ENCODE measurements at places on chromosomes 7 and 10.
A peak's percentile ranks its signal among the peaks of the same experiment; 100 is the strongest.

GRCh38 chr7:21028599-21028998 lies 241.9 kb upstream of the SP8 start:
- DNase-seq: no peak

- DNase-seq: no peak
Measured at GRCh38 chr7:94314413-94315410, 80.0 kb upstream of the COL1A2 start.

- DNase-seq: no peak
Measured at GRCh38 chr10:47160261-47160908, 139.6 kb upstream of the GDF10 start.

GRCh38 chr10:6543431-6544005 lies 36.6 kb downstream of the PRKCQ start:
- no peak for DNase-seq

DNA sequence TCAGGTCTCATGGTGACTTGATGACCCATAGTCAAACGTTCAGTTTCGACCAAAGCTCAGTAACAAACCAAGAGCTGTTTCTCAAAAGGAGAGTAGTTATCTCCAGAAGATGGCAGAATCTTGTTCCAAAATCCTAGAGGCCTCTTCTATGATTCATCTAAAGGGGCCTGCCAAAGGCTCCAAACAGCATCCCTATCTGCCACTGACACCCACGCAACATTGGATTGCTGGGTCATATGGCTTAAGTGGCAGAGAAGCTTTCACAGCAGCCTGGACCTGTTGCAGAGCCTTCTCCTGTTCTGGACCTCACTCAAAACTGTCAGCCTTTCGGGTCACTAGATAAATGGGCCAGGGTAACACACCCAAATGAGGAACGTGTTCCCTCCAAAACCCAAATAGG lies 54.0 kb upstream of the LRRC18 start:
- no peak for DNase-seq

DNA sequence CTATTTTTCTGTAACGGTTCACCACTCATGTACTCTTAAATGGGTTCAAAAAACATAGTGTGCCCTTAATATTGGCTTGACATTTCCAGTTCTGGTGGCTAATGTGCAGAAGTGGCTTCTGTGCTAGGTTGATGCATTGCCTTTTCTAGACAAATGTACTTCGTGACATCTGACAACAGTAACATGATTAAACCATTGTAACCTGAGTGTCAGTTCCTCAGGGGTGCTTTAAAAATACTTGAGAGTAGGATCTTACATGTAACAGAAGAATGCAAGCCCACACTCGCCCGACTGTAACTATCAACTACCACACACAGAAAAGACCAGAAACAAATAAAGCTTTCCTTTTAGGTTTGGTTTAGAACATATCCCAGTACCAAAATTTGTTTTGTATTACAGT lies 393.4 kb upstream of the NFE2L3 start:
- no peak for DNase-seq

GRCh38 chr10:1596482-1597099 lies 140.7 kb downstream of the ADARB2 start:
- DNase-seq: no peak

DNA sequence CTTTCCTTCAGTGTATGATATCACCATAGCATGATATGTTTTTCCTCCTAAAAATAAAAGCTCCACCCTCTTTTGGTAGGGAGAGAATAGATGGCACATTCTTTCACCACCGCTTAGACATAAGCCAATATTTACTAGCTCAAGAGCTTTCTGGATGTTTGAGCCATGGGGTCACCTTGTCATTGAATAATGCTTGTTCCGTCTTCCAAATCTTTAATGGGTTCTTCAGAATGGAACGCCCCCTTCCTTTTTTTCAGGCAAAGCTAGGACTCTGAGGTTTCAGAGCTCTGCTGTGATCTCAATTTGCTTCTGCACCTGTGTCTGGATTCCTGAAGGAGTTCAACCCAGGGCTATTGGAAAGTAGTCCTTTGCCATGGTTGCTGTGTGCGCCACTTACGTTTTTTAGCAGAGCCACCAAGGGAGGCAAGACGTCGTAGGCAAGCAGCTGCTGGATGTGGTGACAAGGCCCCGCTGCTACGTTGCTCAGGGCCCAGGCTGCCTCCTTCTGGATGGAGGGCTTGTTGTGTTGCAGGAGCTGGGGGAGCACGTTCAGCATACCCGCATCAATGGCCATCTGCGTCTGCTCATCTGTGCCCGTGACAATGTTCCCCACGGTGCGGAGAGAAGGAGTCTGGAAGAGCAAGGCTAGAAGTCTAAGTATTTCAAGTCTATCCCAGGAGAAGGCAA lies 23.2 kb downstream of the KPNA7 start:
- DNase-seq: no peak

- DNase-seq: no peak
Measured at GRCh38 chr10:129417870-129418269, 49.2 kb upstream of the MGMT start.

- no peak for DNase-seq
Measured at GRCh38 chr7:76236224-76236623, 34.5 kb downstream of the SRRM3 start.

GRCh38 chr7:151368136-151368571 lies 26.5 kb downstream of the NUB1 start:
- peak; percentile 87 for DNase-seq
